ENCODE measurements at places on chromosomes 11 and 22. TPM values are rescaled to one million over a fixed set of nuclear protein-coding genes. Genes with fewer than 3 reads are reported as not detected.

DNA sequence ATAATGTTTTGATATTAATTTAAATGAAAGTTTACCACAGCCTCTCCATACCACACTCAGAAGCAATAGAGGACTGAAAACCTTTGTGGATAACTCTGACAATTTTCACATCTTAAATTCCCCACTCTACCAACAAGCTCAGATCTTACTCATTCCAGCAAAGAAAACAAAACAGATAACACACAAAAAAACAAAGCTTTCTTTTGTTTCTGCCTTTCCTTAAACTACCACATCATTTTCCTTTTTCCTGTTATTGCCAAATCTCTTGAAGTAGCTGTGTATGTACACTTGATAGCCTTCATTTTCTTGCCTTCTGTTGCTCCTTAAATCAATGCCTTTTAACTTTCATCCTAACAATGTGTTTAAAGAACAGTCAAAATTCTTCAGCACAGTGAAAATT is 484.9 kb downstream of the NTM start:
- H3K27ac ChIP-seq: no peak overlapping the region
- H3K4me3 ChIP-seq: no peak overlapping the region
- DNase-seq: no peak
- peaks cover 11% of the 10 kb centered on the region for H3K4me1 ChIP-seq
- H3K27me3 ChIP-seq: peaks cover 33% of the 10 kb centered on the region

GRCh38 chr11:122108828-122109227 is 7.2 kb downstream of the BLID start:
- H3K27ac ChIP-seq: peak overlapping the region; percentile 71
- peaks cover 79% of the 10 kb centered on the region for H3K36me3 ChIP-seq
- no peak overlapping the region for H3K4me3 ChIP-seq
- peaks cover 30% of the 10 kb centered on the region for H3K4me1 ChIP-seq
- DNase-seq: no peak

GRCh38 chr11:266676-267439 is 11.3 kb upstream of the NLRP6 start:
- no peaks in the 10 kb centered on the region for H3K36me3 ChIP-seq
- H3K4me1 ChIP-seq: no peaks in the 10 kb centered on the region

DNA sequence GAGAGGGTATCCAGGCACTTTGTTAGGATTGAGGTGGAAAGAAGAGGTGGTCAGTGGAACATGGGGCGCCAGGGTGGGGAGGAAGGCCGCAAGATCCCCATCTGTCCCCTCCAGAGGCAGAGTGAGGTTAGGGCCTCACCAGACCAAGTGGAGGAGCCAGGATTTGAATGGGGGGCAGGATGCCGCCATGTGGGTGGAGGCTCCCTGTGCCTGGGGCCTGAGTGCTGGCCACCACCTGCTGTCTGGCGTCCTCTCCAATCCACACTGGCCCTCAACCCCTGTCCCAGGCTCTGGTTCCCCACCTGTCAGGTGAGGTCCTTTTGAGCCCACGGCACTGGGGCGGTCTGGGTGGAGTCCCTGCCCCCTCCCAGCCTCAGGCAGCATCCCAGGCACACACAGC is 17.5 kb upstream of the TBX1 start:
- DNase-seq: no peak
- H3K36me3 ChIP-seq: no peaks in the 10 kb centered on the region
- H3K4me3 ChIP-seq: no peak overlapping the region
- no peak overlapping the region for H3K27ac ChIP-seq

DNA sequence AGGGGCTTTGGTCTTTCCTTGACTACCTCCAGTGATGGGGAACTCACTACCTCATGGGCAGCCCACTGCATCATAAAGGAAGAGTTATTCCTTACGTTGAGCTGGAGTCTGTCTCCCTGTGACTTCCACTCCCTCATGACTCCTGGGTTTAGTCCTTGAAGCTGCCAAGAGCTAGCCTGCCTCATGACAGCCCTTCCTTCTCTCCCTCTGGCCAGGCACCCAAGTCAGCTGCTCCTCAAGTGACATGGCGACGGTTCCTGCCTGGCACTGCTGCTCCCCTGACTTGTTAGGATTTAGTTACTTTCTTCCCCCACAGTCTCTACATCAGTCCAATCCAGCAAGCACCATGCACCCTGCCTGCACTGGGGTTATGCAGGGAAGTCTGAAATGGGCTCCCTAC is 196.1 kb upstream of the TBCEL start:
- no peaks in the 10 kb centered on the region for H3K36me3 ChIP-seq
- no peaks in the 10 kb centered on the region for H3K4me1 ChIP-seq
- no peak for DNase-seq
- peaks cover 19% of the 10 kb centered on the region for H3K27me3 ChIP-seq
- H3K4me3 ChIP-seq: no peak overlapping the region

GRCh38 chr11:44657836-44658505 is 68.8 kb upstream of the TSPAN18 start:
- no peaks in the 10 kb centered on the region for H3K36me3 ChIP-seq
- H3K27ac ChIP-seq: no peak overlapping the region
- no peak for DNase-seq
- H3K4me3 ChIP-seq: no peak overlapping the region

DNA sequence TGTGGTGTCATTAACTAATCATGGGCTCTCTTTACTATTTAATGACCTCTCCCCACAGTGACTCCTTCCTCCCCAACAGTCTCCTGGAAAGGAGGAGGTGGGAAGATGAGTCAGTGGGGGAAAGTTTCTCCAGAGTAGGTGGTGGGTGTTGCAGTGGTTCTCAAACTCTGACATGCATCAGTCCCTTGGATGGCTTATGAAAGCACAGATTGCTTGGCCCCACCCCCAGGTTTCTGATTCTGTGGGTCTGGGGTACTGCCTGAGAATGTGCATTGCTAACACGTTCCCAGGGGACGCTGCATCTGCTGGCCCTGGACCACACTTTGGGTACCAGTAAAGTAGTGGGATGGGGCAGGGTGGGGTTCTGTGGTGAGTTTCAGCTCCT is 9.8 kb downstream of the CD82 start:
- no peaks in the 10 kb centered on the region for H3K27me3 ChIP-seq
- no peaks in the 10 kb centered on the region for H3K36me3 ChIP-seq
- H3K4me3 ChIP-seq: peak overlapping the region; percentile 64
- H3K27ac ChIP-seq: peak overlapping the region; percentile 93
- peak; percentile 51 for DNase-seq

DNA sequence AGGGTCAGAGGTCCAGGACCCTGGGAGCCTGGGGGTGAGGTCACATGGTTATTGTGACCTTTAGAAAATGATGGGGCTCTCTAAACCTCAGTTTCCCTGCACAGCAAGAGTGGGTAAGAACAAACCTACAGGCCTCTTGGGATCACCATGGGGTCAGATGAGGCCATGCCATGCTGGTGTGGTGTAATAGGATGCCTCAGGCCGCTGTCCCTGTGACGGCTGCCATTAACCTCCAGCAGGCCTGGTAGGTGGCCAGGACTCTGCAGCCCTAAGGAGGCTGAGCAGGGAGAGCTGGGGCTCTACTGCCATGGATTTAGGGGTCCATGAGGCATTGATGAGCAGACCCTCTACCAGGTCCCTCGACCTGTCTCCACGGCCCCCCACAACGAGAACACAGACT is 265.5 kb downstream of the CTTN start:
- H3K36me3 ChIP-seq: peaks cover 14% of the 10 kb centered on the region
- no peak overlapping the region for H3K27ac ChIP-seq
- H3K4me1 ChIP-seq: no peaks in the 10 kb centered on the region
- DNase-seq: no peak

- no peak for DNase-seq
- H3K4me1 ChIP-seq: peaks cover 17% of the 10 kb centered on the region
- H3K27ac ChIP-seq: peak overlapping the region; percentile 41
- no peak overlapping the region for H3K4me3 ChIP-seq
- peaks cover 20% of the 10 kb centered on the region for H3K36me3 ChIP-seq
These were observed 53.7 kb downstream of the PPP6R2 start for GRCh38 chr22:50396751-50397370.

- H3K27me3 ChIP-seq: no peaks in the 10 kb centered on the region
- H3K4me1 ChIP-seq: peaks cover 82% of the 10 kb centered on the region
- peaks cover 43% of the 10 kb centered on the region for H3K36me3 ChIP-seq
- H3K4me3 ChIP-seq: no peak overlapping the region
These were observed 18.3 kb downstream of the RRAS2 start for GRCh38 chr11:14340721-14341120.

SEC14L2 gene
- total RNA-seq: 22.8 TPM

PRDM11 gene
- total RNA-seq: 2.2 TPM

BTBD18 gene
- total RNA-seq: not detected

PATE2 gene
- total RNA-seq: not detected
